ENCODE measurements at places on chromosomes 12 and 14.

DNA sequence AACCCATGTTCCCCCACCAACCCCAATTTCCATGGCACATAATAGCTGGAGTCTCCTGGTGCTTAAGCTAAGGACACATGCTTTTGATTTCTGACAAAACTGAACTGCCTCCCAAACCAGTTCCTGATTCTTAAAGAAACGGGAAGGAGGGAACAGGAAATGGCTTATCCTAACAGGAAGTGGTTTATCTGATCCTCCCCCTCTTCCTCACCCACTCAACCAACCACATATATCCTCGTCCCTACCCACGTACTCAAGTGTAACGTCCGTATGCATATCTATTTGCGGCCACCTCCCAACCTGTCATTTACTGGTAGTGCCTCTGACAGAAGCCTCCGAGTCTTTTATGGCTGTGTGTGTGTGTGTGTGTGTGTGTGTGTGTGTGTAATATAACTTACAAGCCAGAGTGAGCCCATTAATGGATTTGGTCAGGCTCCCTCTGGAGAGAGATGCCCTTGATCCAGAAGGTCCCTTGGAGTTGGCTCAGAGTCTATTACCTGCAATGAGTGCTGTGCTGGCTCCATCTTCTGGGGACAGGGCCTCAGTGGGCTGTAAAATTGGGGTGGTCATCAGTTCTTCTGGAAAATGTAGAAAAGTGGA is 7.7 kb downstream of the DAZAP2 start:
- peak; percentile 53 for ATAC-seq

DNA sequence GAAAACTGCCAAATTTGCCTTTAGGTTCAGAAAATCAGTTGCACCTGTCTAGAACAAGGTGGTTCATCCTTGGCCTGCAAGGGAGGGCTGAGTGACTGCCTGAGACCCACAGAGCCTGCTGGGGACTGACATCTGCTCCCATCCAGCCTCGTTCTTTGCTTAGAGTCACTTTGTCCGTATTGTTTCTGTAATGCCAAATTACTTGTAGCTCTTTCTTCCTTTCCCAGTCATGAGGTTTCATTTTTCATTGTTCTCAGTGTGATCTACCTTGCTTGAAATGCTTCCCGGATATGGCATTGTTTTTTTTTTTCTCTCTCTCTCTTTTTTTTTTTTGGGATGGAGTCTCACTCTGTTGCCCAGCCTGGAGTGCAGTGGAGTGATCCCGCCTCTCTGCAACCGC is 21.3 kb downstream of the TSPAN9 start:
- ATAC-seq: no peak

GRCh38 chr12:26831951-26832821 is 808 bp downstream of the ITPR2 start:
- ATAC-seq: peak; percentile 67

GRCh38 chr12:21607701-21608100 is 3.1 kb upstream of the GYS2 start:
- ATAC-seq: peak; percentile 68

DNA sequence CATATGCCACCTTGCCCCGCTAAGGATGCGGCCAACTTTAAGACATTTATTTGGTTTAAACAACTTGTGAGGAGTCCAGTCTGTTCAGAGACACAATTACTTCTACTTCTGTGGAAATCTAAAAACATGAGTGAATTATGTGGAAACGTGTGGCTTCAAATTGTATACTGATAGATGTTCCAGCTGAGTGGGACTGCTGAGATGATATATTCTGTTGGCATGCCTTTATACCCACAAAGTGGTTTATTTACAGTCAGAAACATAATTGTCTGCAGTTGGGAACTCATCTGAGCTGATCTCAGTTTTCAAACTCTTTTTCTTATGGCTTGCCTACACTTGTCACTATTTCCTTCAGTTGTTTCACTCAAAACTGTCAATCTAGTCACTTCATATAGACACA is 67.8 kb downstream of the FLRT2 start:
- no peak for ATAC-seq

DNA sequence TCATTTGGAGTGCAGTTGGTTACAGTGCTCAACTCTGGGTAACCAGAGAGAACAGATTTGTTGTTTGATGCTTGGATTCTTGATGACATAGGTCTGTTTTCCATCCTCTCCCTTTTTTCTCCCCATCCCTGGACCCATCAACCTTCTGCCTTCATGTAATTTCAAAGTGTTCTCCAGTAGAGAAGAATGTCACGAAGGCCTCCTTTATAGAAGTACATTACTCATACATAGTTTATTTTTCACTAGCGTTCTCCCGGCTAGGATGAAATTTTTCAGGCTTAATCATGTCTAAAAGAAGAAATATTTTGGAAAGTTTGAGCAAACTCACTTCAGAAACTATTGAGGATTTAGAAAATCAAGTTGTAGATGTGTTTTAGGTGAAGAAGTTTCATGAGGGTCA is 20.9 kb upstream of the APPL2 start:
- peak; percentile 61 for ATAC-seq
